ENCODE measurements at places on chromosomes 2 and 18. TPM values are rescaled to one million over a fixed set of nuclear protein-coding genes. Genes with fewer than 3 reads are reported as not detected.

- DNase-seq, result no peak
Measured at GRCh38 chr2:182522405-182522896, 95.6 kb upstream of the PDE1A start.

DNA sequence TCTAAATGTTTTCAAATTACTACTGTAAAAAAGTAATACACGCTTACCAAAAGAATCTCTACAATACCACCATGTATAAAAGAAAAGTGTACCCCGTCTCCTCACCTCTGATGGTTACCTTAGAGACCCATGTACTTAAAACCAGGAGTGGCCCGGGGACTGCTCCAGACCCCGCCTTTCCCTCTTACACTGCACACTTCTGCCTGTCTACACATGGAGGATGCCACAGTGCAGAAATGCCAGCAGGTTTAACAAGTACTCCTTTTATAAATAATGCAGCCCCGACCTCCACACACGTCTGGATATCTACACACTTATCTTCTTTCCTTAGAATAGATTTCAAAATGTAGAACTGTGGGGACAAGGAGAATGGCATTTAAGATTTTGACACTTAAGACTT lies 5.3 kb downstream of the HDAC4 start:
- DNase-seq, result no peak

- DNase-seq, result peak; percentile 16
Measured at GRCh38 chr2:174634130-174635014, 36.8 kb upstream of the WIPF1 start.

GRCh38 chr18:44450226-44450625 lies 230.5 kb upstream of the SETBP1 start:
- DNase-seq, result no peak

- no peak for DNase-seq
Measured at GRCh38 chr2:107633580-107634147, 193.0 kb upstream of the RGPD4 start.

DNA sequence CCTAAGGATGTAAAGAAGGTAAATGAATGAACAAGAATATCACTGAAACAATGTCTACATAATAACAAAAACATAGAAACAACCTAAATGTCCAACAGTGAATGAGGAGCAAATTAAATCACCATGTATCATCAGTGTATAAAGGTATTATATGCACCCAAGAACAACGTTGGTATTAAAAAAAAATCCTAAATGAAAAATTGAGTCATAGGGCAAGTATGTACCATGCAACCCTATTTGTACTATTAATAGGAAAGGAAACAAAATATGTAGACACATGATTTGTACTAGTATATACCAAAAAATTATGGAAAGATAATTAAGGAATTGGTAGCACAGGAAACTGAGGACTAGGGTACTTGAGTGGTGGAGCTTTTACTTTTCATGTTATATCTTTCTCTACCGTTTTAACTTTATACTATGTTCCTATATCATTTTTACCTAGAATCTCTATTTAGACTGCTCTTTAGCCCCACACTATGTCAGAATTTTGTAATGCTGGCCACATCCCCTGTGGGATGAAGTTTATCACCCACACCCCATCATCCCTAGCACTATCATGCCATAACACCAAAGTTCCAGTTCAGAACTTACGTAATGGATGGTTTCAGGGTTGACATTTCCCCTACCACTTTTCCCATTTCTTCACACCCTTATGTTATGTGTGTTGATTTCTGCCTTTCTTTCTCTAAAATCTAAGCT lies 25.6 kb downstream of the IKZF2 start:
- no peak for DNase-seq

DNA sequence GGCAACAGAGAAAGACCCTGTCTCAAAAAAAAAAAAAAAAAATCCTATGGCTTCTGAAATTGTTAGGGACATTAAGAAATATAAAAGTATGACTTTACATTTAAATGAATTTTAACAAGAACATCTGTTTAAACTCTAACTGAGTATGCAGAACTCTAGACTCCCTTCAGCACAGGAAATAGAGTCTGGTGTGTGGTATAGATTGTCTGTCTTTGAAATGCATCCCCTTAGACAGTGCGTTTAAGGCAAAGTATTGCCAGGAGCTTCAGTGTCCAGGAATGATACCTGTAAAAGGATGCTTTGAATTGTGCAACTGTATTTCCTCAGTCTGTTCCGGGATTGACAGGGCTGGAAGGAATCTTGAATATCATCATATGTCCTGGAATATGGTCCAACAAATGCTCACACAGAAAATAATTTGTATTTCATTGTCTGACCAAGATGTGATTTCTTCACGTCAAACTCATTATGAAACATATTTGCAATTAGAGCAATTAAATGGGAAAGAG lies 133.0 kb upstream of the RASGRP3 start:
- no peak for DNase-seq

DNA sequence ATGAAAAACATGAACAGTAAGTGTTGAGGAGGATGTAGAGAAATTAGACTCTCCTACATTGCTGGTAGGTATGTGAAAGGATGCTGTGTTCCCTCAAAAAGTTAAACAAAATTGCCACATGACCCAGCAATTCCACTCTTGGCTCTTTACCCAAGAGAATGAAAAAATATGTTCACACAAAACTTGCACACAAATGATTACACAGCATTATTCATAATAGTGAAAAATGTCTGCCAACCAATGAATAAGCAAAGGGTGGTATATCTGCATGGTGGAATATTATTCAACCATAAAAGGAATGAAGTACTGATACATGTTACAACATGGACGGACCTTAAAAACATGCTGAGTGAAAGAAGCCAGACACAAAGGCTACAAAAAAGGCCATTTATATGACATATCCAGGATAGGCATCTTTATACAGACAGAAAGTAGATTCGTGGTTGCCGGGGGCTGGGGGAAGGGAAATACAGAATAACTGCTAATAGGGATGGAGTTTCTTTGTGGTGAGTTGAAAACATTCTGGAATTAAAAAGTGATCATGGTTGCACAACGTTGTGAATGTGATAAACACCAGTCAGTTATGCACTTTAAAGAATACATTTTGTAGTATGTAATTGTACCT lies 85.4 kb upstream of the MYO3B start:
- no peak for DNase-seq

DNA sequence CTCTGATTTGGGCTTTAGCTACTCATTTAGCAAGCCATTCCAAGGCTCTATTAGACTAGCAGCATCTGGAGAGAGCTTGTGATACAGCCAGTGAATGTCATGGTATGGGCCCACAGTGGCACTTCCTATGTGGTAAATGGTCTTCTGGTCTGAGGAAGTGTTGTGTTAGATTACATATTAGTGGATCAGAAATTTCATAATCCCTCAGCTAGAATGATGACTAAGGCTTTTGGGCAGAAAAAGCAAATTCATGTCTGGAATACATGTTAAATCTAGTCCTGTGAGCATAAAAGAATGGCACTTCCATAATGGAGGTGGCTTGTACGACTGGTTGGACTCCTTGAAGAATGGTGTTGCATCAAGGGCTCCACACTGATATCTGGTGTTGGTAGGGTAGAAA lies 436.8 kb upstream of the CWC22 start:
- DNase-seq, result no peak

The POTEI gene
- total RNA-seq, result 0.03 TPM

The IL1F10 gene
- total RNA-seq, result not detected

The FAP gene
- total RNA-seq, result 1.8 TPM

The ANO7 gene
- total RNA-seq, result 2.7 TPM

The ATIC gene
- 62.8 TPM for total RNA-seq

The GPR45 gene
- total RNA-seq, result not detected

All from mucosa of gallbladder (tissue), 1 donor.